Activated CD4-positive, alpha-beta T cell treated with anti-CD3 and anti-CD28 coated beads for 1 hour (primary cell): ENCODE measurements at places on chromosomes 2 and 18.

DNA sequence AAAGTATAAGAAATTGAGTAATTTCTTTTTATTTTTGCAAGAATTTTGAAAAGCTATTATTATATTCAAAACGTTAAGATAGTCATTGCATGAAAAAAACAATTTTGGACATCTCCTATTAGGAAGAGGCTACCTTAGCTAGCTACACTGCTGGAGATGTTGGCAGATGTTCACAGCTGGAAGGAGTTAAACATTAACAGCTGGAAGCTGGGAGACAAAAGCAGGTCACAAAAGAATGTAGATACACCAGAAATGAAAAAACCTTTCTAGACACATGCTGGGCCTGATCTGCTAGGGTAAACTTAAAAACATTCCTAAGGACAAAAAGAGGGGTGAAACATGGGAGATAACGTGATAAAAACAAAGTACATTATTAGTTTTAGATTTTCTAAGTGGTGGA lies 84.4 kb downstream of the SESTD1 start:
- DNase-seq, result no peak

- DNase-seq, result no peak
These were observed 254.9 kb downstream of the RIT2 start for GRCh38 chr18:42860548-42860947.

- DNase-seq, result no peak
These were observed 370.3 kb downstream of the MEIS1 start for GRCh38 chr2:66805016-66805865.

DNA sequence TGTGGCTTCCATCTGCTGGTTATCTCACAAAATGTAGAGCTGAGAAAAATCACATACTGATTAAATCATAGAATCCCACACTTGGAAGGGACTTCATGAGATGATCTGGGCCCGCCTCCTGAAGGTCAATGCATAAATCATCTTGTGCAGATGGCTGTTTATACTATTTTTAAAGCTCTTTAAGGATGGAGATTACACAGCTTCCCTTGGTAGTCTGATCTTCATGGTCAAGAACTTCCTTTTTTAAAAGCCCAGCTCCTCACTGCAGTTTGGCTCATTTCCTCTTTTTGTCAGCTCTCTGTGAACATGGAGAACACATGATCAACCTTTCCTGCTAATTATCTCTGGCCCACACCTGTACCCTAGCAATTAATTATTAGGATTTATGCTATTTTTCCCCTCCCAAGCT lies 25.9 kb downstream of the GCG start:
- no peak for DNase-seq

GRCh38 chr2:70047451-70047850 lies 39.8 kb upstream of the PCBP1 start:
- DNase-seq, result no peak

GRCh38 chr2:51813247-51813646 lies 781.3 kb upstream of the NRXN1 start:
- DNase-seq, result no peak

- no peak for DNase-seq
These were observed 62.6 kb downstream of the COL5A2 start for GRCh38 chr2:189116979-189117378.

DNA sequence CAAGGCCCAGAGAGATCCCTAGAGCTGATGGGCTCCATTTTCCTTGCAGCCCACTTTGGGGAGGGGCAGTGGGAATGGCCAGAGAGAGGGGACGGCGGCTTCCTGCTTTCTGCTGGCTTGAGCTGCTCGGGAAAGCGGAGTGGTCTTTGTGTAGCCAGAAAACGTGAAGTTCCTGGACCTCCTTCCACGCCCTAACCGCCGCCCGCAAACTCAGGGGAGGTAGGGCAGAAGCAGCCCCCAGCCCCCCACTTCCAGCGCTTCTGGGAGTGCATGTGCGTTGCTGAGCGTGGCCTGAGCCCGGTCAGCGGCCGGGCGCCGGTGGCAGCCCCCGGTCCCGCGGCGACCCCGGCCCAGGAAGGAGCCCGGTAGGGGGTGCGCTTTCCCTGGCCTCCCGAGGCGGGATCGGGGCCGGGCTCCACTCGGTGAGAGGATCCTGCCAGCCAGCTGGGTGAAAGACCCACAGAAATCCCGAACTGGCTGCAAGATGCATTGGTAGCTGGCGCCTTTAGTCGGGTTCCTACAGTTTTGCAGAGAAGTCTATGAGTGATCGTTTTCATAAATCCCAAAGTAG lies 25.3 kb upstream of the BOD1L2 start:
- no peak for DNase-seq

DNA sequence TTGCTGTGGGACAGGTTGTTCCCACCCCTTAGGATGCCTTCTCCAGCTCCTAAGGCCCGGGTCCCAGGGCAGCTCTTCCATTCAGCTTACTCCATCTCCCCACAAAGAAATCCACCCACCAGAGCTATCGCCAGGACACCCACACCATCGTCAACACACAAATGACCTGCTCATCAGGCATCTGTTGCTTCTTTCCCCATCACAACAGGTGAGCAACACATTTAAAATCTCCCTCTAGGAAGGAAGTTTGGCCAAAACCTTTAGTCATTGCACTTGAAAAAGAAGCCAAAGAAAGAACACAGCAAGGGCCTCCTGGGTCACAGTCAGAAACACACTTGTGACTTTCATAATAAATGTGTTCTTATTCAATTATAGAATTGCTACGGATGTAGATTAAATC lies 289.0 kb downstream of the PIEZO2 start:
- no peak for DNase-seq

GRCh38 chr18:50397023-50397422 lies 22.2 kb downstream of the SKA1 start:
- DNase-seq, result no peak

DNA sequence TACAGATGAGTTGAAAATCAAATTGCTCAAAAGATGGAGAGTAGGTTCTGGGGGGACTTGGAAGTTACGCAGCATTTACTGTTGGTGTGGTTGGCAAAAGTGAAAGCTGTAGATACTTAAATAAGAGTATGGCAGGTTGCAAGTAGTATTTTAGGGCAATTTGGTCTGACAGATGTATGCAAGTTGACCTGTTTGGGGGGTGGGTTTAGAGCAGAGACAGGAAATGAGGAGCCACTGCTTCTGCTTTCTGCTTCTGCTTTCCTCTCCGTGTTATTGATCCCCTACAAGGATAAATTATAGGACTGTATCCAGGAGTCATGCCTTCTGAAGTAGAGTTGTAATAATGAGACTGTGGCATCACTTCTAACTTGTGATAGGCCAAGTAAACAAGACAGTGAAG lies 71.2 kb downstream of the EPAS1 start:
- no peak for DNase-seq

DNA sequence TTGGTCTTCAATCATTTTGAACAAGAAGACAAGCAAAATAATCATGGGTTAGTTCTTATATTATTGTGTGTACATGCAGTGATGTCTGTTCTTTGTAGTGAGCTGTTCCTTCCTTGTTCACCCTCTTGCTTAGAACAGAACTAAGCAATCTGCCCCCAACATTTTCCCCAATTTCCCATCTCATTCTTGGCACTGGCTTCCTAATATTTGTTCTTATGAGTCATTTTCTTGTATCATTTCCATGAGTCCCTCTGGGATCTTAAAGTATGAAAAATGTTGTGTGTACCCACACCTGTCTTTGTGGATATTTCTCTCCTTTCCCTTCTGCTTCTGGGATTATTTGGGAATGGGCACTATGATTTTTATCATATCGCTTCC lies 3.5 kb upstream of the IL1B start:
- no peak for DNase-seq

DNA sequence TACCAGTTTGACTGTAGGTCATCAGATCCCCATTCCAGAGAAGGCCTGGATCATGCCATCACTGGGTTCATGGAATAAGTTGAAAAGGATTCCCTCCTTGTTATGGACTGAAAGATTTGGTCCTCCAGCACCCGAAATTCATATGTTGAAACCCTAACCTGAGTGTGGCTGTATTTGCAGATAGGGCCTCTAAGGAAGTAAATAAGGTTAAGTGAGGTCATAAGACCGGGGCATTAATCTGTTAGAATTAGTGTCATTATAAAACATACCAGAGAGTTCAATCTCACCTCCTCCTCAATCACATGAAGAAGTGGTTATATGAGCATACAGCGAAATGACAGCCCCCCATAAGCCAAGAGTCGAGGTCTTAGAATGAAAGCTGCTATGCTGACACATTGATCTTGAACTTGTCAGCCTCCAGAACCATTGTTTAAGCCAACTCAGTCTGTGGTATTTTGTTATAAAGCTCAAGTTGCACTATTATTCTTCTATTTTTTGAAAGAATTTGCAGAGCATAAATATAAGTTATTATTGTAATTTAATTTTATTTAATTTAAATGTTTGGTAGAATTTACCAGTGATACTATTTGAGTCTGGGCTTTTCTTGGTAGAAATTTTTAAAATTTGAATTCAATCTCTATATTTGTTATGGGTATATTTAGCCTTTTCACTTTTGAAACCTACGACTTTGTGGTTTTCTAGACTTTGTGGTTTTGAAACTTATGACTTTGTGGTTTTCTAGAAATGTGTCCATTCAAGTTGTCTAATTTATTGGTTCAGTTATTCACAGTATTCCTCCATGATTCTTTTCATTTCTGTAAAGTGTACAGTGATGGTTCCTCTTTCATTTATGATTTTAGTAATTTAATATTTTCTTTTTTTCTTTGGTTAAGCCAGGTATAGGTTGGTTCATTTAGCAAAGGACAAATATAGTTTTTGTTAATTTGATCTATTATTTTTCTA lies 1206.7 kb upstream of the CDH2 start:
- DNase-seq, result no peak

GRCh38 chr2:57809230-57809629 lies 237.4 kb upstream of the VRK2 start:
- DNase-seq, result no peak

DNA sequence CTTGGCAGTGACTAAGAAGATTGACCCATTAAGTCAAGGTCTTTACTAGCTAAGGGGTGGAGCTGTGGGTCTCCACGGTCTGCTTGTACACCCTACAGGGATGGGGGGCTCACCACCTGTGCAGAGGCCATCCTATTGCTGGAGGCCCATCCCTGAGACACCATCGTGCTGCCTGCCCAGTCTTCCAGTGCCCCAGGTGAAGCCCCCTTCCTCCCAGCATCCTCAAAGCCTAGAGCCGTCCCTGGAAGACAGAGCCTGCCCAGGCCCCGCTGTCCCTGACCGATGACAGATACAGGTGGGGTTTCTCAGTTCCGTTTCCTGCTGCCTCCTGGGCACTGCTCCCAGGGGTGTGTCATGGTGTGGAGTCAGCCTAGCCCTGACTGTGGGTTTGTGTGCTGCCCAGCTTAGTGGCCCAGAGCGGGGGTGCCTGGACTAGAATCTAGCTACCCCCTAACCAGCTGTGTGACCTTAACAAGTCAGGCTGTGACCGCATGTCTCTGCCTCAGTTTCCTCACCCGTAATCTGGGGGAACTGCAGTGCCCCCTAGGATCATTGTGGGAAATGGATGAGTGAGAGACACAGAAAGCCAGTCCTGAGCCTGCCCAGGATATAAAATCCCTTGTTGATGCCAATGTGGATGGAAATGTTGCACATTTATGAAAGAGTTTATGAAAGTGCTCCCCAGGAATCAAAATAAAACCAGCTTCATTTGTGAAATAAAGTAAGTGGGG lies 2.0 kb downstream of the OTOS start:
- DNase-seq, result no peak

GRCh38 chr2:107584577-107584976 lies 242.1 kb upstream of the RGPD4 start:
- DNase-seq, result no peak

GRCh38 chr2:145617906-145618305 lies 1098.0 kb upstream of the ZEB2 start:
- no peak for DNase-seq

DNA sequence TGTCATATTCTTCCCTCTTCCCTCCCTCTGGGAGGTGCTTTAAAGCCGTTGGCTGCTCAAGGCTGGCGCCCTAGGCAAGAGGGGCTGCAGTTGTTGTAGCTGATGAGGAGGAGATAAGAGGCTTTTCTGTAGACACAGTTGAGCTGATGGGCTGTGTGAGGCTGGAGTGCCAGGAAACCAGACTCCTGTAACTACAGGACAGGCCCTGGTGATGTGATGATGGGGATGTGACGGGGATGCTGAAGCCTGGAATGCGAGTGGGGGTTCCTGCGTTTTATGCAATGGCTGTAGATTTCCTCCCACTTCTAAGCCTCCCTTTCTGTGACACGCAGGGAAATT lies 5.7 kb upstream of the EFR3B start:
- no peak for DNase-seq

GRCh38 chr2:231297108-231297908 lies 98.2 kb upstream of the B3GNT7 start:
- no peak for DNase-seq

- no peak for DNase-seq
These were observed 38.7 kb downstream of the MSTN start for GRCh38 chr2:190023860-190024259.

DNA sequence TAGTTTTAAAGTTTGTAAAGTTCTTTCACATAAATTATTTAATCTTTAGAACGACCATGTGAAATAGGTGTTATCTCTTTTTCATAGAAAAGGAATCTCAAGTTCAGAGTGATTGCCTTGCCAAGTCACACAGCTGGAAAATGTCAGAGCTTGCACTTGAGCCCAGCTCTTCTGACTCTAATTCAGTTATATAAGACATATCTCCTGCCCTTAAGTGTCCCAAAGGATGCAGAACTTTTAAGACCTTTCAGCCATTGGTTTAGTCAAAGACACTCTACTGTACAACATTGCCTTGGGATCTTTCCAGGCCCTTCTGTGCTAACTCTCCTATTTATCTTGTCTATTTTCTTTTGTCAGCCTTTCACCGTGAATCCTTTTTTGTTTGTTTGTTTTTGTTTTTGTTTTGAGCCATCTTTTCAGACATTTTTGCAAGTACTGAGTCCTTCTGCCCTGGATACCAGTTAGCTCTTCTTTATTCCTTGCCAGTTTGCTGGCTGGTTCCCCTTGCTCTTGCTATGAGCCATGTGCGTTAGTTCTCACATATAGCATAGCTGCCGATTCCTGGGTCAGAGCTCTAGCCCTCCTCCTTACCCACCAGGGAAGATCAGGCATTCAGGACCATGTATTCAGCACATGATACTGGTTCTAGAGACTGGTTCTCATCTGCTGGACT lies 160.0 kb upstream of the MYO3B start:
- DNase-seq, result no peak

DNA sequence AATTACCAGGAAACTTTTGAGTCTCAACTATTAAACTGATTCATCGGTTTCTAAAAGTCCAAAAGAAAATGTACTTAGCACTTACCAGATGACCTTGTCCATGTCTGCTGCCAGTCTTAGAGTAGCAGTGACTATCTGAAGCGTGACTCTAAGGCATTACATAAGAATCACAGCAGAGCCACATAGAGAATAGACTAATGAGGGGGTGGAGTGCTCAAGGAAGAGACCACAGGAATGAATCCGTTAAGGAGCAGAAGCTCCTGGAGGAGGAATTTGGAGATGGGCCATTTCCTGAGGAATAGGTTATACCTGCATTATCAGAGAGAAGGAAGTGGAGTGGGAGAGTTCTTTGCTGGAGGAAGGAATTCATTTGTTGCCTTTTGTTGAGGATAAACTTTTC lies 116.0 kb downstream of the MAP3K20 start:
- DNase-seq, result no peak
